ENCODE measurements at places on chromosomes 3 and 15.

DNA sequence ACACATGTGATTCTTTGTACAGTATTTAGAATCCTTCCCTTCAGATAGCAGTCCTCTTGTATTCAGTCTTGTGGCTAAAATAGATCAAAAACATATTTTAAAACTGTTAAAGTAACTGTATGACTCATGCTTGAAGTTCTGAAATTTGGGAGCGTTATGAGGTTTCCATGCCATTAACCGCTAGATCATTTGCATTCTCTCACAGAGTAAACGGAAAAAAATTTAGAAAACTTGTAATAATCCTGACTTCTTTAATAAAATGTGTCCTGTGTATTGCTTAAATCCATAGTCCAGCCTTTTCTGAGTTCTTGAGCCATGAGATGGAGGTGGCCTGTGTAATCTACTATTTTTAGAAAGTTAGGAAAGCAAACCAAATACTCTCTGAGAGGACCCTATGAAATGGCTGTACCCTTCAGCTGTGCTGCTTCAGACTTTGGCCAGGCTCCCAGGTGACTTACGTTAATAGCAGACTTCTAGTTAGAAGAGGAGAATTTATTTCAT, 33.8 kb downstream of the MBNL1 start:
- no peak for DNase-seq

DNA sequence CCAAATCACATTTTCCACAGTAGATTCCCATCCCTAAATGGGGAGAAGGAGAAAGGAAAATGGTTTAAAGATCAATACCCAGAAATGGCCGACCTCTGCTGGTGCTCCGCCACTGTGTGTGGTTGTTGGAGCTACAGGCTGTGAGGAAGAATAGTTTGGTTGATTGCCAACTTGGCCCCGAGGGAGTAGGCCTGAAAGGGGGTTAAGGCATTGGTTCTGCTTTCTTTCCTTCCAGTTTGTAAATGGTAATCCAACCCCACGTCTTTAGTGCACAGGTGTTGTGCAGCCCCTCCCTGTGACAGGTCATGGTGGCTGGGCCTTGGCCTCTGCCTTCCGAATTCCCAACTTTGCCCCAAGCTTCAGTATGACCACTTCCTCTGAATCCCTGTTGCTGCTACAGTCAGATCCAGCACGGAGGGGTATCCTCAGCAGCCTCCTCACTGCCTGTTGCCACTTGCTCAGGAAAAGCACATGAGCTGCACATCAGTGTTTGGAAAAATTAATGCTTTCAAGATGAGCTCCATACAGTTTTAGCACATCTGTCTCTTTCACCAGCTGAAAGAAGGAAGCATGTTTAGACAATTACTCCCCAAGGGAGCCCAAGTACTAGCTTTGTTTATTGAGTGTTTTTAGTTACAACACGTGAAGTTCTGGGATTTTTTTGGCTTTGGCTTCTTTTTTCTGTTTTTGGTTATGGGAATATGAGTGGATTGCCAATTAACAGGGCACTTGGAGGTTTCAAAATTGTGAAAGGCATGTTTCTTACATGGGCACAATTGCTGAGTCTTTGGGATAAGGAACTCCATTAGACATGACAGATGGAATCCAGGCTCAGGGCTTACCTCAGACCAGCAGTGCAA, 92.3 kb upstream of the ROPN1 start:
- no peak for DNase-seq

DNA sequence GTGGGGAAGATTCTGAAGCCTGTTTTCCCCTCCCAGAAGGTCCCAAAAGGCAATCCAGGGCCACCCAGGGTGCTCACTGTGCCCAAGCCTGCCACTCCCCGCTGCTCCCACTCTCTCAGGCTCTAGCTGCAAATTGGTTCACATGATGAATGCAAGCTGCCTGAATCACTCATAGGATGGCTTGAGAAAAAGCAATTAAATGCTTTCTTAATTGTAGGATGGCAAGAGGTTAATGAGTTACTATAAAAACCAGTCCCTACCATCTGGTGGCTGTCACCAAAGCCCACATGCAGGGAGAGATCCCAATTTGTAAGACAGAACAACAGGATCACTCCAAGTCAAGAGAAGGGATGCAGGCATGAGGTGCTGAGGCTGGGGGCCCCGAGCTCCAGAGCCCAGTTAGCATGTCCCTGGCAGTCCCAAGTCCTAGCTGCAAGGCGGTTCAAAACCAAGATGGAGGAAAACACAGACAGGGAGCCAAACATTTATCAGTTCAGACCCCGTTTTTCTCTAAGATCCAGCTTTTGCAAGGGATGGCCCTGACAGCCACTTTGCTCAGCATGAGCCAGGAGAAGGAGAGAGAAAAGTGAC, 207.1 kb downstream of the UACA start:
- DNase-seq: no peak

GRCh38 chr3:38317192-38317759, 29.3 kb upstream of the XYLB start:
- no peak for DNase-seq

DNA sequence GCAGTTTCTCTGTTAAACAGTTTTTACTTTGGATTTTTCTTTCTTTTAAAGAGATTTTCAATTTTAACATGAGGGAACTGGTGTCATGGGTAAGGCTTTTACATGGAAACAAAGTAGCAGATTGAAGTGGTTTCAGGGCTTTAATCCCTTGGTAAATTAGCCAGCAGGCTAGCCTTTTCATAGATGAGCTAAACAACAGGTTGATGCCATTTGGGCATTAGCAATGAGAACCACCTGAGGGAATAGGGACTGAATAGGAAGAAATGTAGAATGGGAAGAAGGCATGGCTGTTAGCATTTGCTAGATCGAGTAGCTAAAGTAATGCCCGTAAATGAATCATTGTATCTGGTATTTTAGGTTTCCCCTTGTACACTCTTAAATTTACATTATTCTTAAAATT, 165.5 kb upstream of the MLF1 start:
- DNase-seq: no peak

GRCh38 chr3:109687626-109688025, 350.3 kb upstream of the DPPA4 start:
- DNase-seq: no peak

- no peak for DNase-seq
Measured at GRCh38 chr3:16849795-16850194, 35.0 kb upstream of the PLCL2 start.

DNA sequence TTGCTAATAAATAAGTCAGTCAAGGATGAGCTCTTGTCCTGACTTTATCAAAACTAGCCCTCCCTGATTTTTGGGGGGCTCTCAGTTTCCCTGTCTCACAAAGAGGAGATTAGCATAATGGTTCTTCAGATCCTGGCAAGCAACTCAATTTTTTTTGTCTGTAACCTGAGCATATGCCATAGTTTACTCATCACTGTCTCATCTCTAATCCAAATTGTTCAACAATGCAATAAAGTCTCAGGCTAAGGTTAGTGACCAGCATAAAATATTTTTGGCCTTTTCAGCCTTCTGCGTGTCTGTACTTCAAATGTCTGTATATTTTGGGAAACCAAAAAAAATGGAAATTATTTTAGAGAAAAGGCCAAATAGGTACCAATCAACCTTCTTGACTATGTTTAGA, 465.6 kb upstream of the TPRG1 start:
- DNase-seq: no peak

DNA sequence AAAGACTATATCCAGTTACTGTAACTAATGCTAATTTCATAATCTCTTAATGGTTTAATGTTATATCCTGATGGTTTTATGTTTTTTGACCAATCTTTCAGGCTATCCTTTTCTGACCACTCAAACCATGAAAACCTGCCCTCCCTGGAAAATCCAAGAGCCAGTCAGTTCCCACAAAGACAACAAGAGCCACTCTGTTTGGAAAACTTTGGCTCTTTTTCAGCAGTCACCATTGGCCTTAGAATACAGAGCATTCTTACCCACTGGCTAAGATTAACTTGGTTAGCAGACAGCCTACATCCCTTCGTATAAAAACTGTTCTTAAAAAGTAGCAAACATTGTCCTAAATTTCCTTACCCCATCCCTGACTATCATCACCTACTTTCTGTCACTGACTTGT, 32.9 kb downstream of the ALCAM start:
- DNase-seq: no peak

- DNase-seq: no peak
Measured at GRCh38 chr3:60708191-60708975, 542.9 kb downstream of the FHIT start.

- no peak for DNase-seq
Measured at GRCh38 chr3:72044231-72044855, 259.4 kb upstream of the PROK2 start.

DNA sequence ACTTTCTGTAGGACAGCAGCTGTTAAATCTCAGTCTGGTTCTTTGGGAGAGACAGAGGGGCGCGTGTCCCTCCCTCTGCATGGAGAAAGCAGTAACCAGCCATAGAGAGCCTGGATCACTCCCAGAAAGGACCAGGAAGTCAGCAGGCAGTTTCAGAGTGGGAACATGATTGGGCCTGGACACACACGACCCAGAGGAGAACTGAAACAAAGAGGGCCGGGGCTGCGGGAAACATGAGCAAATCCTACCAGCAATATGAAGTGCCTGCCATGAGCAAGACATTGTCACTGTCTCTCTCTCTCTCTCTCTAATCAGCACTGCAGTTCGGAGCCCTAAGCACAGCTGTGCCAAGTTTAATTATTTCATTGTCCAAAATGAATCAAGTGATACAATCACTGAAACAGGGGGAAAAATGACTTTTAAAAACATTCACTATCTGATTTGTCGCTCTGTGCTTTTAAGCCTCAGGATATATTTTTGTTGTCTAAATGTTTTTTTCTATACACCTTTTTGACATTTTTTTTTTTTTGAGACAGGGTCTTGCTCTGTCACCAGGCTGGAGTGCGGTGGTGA, 17.6 kb downstream of the MUC13 start:
- DNase-seq: no peak

- DNase-seq: no peak
Measured at GRCh38 chr3:101281521-101282030, 38.8 kb downstream of the IMPG2 start.
